ENCODE measurements at places on chromosomes 12 and 14. TPM values are rescaled to one million over a fixed set of nuclear protein-coding genes. Genes with fewer than 3 reads are reported as not detected.

The CLSTN3 gene
- total RNA-seq: 120 TPM

DNA sequence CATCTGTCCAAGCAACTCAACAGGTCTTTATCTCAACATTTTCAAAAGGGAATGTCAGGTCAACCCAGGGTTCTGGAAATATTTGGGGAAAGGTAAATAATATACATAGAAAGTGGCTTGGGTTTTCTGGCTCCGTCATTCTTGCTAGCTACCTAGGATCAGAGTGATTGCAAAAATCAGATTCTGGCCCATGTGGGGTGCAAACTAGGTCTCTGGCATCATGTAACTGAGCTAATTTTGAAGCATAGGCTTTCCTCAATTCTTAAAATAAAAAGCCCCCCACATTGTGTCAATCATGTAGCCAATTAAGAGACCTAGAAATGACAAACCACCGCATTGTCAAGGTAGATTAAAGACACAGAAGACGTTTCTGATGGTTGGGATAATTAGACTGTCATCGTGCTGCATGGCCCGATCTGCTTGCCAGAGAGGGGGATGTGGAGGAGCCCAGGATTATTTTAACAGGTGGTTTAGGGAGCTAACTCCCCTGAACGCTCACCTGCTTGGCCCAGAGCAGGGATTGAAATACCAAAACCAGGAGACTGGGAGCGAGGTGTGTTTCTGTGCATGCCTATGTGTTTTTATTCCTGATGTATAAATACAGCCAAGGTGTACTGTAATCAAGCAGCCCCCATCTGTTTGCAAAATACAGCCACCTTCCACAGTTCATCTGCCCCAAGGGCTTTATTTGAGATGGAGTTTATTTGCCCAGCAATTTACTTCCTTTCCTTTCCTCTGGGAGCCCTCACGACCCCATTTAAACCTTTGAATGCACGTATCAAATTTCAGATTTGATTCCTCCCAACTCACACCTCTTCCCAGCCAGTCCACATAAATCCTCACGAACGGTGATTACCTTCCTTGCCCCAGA lies 189.5 kb downstream of the TTC8 start:
- no peak for DNase-seq

The HOXC12 gene
- not detected for total RNA-seq

The NXPH4 gene
- total RNA-seq: not detected

The CCDC175 gene
- total RNA-seq: 1.6 TPM

The HOXC10 gene
- 1.0 TPM for total RNA-seq

All from Peyer's patch (tissue), 4 donors.